ENCODE measurements at places on chromosomes 12 and 14. TPM values are rescaled to one million over a fixed set of nuclear protein-coding genes. Genes with fewer than 3 reads are reported as not detected.

ISM2 gene
- total RNA-seq = not detected

ART4 gene
- total RNA-seq = not detected

RFLNA gene
- total RNA-seq = 0.32 TPM

TAS2R42 gene
- total RNA-seq = not detected

IFNG-AS1 gene
- total RNA-seq = 1.9 TPM

PMCH gene
- total RNA-seq = 0.35 TPM

PTPN6 gene
- total RNA-seq = 609 TPM

B4GALNT3 gene
- 1.8 TPM for total RNA-seq

OTOGL gene
- total RNA-seq = not detected

OASL gene
- total RNA-seq = 2.6 TPM

PTCSC3 gene
- total RNA-seq = not detected

TCTN1 gene
- total RNA-seq = 10.4 TPM

GRCh38 chr14:57785058-57785457 lies 80.8 kb downstream of the SLC35F4 start:
- DNase-seq = no peak

DNA sequence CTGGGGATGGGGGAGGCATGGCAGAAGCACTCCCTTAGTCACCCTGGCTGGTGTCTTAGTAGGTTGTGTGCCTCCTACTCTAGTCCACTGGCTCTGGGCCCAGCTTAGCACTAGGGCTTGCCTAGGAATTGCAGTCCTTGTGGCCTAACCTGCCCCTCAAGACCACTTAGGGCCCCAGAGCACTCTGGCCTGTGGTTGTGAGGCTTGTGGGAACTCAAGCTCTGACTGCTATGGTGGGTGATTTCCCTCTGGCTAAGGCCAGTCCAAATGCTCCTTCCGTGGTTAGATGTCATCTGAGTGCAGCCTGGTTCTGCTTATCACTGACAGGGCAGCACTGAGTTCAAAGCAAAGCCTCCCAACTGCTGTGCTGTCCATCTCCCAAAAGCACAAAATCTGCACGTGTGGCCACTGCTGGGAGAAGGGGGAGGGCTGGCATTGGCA lies 20.2 kb downstream of the FGD4 start:
- DNase-seq = no peak

GRCh38 chr14:76784266-76784874 lies 23.1 kb downstream of the VASH1 start:
- DNase-seq = no peak

- no peak for DNase-seq
Measured at GRCh38 chr12:48972213-48972951, 847 bp upstream of the WNT10B start.

DNA sequence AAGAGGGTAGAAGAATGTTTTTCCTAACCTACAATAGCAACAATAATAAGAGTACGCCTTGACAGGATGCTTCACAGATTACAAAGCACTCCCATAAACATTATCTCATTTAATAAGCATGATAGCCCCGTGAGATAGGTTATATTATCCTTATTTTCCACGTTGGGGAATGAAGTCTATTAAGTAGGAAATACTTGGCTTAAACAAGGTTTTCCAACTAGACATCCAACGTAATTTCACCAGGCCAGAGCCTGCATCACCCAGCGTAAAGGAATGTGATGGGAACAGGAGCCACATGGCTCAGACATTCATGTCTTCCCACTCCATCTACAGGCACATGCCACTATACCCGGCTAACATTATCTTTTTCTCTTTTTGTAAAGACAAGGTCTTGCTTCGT lies 223.4 kb upstream of the AMIGO2 start:
- DNase-seq = no peak

DNA sequence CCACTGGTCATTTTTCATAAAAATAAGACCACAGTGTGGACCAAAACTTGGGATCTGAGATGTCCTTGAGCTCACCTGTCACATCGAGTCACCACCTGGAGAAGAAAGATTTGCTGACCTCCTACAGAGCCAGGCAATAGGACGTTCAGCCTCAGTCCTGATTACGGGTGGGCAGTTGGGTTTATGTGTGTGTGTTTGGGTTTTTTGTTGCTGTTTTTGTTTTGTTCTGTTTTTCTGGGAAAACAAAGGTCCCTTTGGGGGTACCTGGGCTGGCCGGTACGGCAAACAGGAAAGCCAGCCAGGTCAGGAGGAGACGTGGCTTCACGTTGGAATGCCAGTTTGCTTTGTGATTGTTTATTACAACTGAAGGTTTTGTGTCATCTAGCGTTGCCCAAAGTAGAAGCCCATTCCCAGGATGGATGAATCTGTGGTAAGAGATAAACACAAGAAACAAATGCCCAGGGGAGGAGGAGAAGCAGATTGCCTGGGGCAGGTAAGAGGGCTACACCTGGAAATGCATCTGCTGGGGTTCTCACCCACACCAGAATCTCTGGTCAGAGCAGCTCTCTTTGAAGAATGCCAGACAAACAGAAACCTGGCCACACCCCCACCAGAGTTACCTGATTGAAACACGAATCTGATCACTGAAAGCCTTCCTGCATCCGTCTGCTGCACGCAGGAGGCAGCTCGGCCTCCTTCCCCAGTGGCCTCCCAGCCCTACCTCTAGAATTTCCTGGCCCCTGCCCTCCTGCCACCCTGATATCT lies 100.1 kb upstream of the DIO3 start:
- DNase-seq = no peak

- no peak for DNase-seq
Measured at GRCh38 chr12:82835217-82835616, 148.5 kb downstream of the TMTC2 start.

DNA sequence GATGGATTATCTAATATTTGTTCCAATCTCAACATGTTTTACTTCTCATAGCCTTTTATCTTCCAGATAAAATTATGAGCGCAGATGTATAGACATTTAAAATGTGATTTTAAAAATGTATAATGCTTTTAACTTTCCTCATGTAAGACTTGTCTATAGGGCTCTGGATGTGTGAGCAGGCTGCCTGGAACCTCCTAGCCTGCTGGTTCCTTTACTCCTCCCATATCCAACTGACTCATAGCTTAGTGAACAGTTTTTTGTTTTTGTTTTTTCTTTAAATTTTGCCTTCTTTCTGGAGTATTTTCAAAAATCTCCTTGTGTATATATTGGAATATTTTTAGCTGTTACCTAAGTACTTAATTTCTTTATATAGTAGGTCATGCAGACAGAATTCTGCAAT lies 115.4 kb downstream of the PDE3A start:
- DNase-seq = no peak

DNA sequence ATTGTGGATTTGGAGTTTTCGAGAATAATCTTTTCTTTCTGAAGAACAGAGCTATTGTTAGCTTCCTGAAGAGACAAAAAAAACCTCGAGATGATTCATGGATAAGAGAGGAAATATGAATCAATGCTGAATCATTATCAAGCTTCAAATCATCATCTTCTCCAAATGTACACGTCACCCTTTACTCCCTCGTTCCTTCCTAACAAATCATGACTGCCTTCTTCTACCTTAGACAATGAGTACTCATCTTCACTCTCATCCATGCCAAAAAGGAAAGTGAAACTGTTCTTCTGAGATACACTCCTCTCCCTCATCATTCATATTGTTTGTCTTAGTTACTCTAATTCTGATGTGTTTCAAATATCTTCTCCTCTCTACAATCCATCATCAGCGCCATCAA lies 1115.8 kb upstream of the ATXN7L3B start:
- DNase-seq = no peak

- DNase-seq = no peak
Measured at GRCh38 chr12:92608151-92609091, 94.4 kb upstream of the PLEKHG7 start.

- DNase-seq = no peak
Measured at GRCh38 chr12:121614872-121615467, 11.4 kb upstream of the ORAI1 start.

- no peak for DNase-seq
Measured at GRCh38 chr14:92570674-92571262, 57.2 kb downstream of the RIN3 start.

- DNase-seq = no peak
Measured at GRCh38 chr14:24924544-24924943, 125.4 kb downstream of the STXBP6 start.

DNA sequence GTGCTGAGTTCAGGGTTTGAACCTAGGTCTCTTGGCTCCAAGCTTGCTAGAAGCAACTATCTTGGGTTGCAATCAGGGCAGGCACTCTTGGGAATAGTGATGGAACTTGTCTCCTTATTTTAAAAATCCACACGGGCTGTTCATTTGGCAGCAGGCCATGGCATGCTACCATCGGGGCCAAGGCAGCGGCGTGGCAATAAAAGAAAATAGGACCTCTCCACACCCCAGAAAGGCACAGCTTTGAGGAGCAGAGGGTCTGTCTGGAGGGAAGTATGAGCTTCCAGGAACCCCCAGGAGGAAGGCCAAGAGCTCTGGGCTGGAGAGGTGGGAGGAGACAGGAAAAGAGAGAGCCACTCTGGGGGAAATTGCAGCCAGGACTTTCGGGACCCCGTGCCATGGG lies 15.3 kb downstream of the RPS6KL1 start:
- DNase-seq = no peak

DNA sequence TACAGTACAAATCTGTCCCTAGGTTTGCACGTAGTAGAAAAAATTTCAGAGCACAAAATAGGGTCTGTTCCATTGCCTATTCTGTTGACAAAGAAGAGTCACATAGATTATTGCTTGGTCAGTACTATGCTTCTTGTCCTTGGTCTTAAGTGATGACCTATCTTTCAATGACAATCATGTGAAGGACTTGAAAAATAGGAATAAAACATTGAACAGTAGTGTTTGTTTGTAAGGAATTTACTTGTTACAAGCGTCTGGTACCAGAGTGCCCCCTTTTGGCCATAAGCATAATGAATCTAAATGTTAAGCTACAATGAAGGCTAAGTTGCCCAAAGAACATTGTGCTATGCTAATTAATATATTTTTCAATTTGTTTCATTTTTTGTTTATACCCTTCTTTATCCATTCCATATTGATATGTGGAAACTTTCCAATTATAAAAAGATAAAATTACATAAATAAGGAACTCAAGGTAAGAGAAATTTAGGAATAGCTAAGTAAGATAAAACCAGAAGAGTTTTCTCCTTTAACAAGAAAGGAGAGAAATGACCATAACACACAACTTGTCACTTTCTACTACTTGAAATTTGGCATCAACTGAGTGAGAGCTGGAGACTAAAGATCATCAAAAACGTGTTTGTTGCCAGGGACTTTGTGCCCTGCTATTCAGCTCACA lies 204.7 kb downstream of the EPS8 start:
- peak; percentile 26 for DNase-seq

- DNase-seq = no peak
Measured at GRCh38 chr14:77140359-77141213, 1.0 kb downstream of the ZDHHC22 start.

DNA sequence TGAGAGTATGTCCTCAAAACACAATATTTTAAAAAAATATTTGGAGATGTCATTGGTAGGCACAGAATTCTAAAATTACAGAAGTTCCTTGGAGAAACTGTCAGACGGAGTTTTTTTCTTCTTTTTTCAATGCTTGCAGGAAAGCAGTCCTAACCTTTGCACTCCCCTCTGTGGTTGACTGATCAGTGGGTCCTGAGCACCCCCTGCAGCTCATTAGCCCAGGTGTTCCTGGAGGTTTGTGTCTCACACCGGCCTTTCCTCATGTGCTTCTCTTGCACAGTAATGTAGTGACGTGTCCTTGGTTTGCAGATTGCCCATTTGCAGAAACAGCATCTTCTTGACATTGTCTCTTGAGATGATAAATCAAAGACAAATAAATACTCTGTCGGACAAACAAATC lies 513.0 kb downstream of the TMEM121 start:
- peak; percentile 67 for DNase-seq
